CD4-positive, alpha-beta T cell (primary cell): ENCODE measurements at places on chromosomes 16 and 17. TPM values are rescaled to one million over a fixed set of nuclear protein-coding genes. Genes with fewer than 3 reads are reported as not detected.

- no peak for DNase-seq
Measured at GRCh38 chr16:10039220-10040096, 142.8 kb downstream of the GRIN2A start.

DNA sequence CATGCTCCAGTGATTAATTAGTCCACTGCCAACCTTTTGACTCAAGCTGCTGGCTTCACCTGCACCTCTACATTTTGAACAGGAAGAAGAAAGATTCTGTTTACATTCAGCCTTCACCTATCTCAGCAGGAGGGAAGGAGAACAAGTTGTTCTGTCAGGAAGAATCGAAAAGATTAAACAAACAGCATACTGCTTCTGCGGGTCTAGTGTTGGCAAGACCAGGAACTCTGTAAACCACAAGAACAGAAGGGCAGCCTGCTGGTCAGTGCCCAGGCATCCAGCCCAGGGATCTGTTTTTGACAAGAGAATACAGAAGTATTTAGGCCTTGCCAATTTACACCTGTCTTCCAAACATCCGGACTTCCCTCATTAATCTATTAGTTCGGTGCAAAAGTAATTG is 189.7 kb downstream of the CHD9NB start:
- DNase-seq = no peak

DNA sequence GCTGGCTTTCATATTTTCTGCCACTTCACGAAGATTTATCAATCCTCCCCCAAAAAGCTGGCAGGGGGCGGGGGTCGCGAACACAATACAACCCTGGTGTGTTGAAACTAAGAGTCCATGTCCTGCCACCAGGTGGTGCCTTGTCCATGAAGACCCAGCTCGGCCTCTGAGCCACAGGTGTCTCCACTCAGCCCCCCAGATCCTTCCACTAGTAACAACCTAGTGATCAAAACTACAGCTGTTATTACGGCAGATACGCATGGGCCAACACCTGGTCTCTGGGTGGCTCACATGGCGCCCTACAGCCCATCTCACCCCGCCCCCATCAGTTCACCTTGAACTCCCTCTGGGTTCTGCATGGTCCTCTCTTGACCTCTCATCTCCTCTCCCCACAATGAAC is 27.7 kb downstream of the USP7 start:
- DNase-seq = no peak

DNA sequence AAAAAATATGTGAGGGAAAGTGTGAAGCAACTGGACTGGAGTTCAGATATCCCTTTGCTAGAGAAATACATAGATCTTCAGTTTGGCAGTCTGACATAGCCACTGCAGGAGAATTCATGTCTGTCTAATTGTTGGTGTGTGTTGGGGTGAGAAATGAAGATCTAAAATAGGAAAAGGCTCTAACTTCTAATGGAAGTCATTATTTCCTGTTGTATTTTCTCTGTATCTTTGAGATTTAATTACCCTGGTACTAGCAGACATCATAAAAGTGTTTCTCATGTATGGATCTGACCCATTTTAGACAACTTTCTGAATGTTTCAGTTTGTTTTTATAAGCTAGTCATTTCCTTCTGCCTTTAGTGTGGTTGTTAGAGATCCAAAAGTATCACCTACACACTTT is 128.3 kb downstream of the NLK start:
- DNase-seq = no peak

- DNase-seq = no peak
Measured at GRCh38 chr17:17183744-17184143, 22.4 kb downstream of the PLD6 start.

DNA sequence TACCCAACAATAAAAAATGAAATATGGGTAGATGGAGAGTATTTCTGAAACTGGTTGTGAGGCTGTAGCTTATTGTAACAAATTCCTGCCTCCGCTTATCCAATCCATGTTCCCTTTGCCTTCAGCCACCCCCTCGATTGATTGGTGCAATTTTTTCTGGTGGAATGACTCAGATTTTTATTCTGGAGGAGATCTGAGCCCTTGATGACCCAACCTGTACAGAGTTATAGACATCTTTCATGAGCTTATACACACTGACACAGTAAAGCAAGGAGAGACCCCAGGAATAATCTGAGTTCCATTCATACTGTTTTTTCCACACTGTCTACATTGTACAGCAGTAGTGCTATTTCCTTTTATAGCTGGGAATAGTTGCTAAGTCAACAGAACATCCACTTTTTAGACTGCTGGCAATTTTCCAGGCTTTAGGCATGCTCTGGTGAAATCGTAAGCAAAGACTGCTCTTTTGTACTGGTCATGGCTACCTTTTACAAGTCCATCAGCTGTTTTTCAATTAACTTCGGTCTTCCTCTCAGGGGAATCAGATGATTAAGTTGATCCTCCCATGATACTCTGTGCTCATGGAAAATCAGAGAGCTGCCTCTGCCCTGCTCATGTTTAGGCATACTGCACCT is 30.1 kb downstream of the CCL4 start:
- no peak for DNase-seq

Gene SCGB1C2
- not detected for total RNA-seq

Gene TMEM114
- total RNA-seq = not detected
